CD4-positive, alpha-beta T cell treated with Interleukin-21 for 1 hour (primary cell): ENCODE measurements at places on chromosomes 4 and X.

- DNase-seq = no peak
Observed at GRCh38 chr4:113674251-113674650, 87.3 kb downstream of the CAMK2D start.

DNA sequence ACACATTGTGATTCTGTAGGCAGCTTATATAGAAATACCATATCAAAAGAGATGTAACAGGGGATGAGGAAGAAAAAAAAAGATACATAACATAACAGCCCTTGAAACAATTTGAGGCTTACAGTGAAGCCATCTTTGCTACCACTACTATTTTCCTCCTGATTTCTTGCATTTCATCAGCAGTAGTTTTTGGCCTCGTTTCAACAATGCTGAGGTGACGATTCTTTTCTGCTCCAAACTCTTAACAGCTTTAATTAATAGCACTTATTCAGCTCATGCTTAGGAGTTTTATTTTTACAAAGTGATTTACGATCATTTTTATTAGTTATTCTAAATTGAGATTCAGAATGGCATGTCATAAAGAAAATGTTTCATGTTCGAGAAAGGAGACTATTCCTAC is 163.2 kb downstream of the DCK start:
- DNase-seq = no peak

GRCh38 chrX:38273453-38273852 is 52.8 kb upstream of the SRPX start:
- DNase-seq = no peak

- no peak for DNase-seq
Observed at GRCh38 chr4:130238121-130238520, 1142.2 kb downstream of the C4orf33 start.

DNA sequence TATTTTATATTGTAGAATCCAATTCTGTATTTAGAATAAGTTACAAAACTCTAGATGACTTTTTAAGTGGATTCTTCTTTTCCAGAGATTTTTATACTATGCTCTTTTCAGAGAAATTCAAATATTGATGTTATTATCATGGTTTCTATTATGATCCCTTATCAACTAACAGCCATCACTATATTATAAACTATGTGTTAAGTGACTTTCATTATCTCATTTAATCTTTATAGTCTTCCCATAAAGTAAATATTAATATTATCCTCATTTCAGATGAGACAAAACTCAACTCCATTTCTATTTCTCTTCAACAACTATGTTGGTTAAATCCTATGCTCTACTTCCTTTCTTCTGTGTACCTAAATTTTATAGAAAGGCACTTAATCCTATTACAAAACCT is 132.6 kb downstream of the ANKRD50 start:
- DNase-seq = no peak

- no peak for DNase-seq
Observed at GRCh38 chr4:184103527-184104264, 114.0 kb downstream of the ENPP6 start.

DNA sequence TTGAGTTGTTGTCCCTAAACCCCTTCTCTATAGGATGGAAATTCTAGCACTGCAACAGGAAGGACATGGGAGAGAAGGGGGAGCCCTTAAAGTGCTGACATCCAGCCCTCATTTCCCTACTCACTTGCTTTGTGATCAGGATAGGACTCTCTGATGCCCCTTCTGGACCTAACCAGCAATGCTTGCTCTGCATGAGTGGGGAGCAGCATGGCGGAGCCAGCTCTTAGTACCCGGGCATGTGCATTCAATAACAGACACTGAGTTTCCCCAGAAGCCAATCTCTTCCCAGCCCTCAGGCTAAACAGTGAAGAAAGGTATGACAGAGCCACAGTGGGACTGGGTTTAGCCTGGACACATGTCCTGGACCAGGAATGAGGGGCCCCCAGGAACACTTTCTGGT is 14.0 kb downstream of the SOD3 start:
- DNase-seq = no peak

- no peak for DNase-seq
Observed at GRCh38 chr4:158599765-158600498, 71.8 kb downstream of the C4orf46 start.

DNA sequence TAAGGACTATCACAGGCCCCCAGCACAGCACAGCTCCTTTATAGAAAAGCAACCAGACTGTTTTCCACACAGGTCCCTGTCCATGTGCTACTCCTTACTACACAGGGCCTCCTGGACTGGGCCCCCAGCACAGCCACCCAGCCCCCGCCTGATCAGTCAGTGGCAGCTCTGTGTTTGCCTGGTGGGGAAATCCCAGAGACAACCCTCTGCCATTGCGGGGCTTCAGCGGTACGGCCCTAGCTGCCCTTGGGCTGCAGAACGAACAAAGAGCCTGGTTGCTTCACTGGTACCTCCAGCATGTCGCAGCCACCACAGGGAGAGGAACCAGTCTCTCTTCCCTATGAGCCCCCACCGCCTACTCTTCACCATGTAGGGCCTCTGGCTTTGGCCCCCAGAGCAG is 30.7 kb downstream of the CBR4 start:
- no peak for DNase-seq

- no peak for DNase-seq
Observed at GRCh38 chrX:105051364-105051763, 169.1 kb downstream of the TEX13A start.

- DNase-seq = no peak
Observed at GRCh38 chr4:116469582-116469981, 615.8 kb downstream of the TRAM1L1 start.

GRCh38 chr4:89230271-89230670 is 77.3 kb downstream of the GPRIN3 start:
- no peak for DNase-seq

DNA sequence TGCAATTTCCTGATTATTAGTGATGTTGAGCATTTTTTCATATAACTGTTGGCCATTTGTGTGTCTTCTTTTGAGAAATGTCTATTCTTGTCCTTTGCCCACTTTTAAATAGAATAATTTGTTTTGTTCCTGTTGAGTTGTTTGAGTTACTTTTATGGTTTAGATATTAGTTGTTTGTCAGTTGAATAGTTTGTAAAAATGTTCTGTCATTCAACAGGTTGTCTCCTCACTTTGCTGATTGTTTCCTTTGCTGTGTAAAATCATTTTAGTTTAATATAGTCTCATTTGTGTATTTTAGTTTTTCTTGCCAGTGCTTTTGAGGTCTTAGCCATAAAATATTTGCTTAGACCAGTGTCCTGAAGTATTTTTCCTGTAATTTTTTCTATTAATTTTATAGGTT is 181.8 kb upstream of the GLRA2 start:
- DNase-seq = no peak

DNA sequence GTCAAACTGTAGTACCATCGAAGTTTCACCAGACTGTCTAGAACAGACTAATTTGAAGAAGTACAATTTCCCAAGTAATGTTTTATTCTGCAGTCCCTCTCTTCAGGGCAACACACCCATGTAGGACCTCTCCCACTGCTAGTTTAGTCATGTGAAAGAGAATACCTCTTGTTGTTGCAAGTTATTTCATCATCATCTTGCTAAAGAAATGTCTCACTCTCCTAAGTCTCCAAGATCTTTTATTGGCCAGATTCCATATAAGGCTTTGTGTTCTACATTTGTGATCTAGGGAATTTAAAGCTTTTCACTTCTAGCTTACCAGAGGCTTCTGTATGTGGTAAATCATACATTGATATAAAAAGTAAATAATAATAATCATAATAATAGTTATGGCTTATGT is 745.3 kb upstream of the MAGEB2 start:
- no peak for DNase-seq

GRCh38 chr4:150970685-150971151 is 44.4 kb downstream of the LRBA start:
- DNase-seq = no peak

- no peak for DNase-seq
Observed at GRCh38 chr4:123559955-123560871, 163.6 kb downstream of the SPRY1 start.
